Dermis microvascular lymphatic vessel endothelial cell (primary cell): ENCODE measurements at places on chromosomes 3 and 15. TPM values are rescaled to one million over a fixed set of nuclear protein-coding genes. Genes with fewer than 3 reads are reported as not detected.

DNA sequence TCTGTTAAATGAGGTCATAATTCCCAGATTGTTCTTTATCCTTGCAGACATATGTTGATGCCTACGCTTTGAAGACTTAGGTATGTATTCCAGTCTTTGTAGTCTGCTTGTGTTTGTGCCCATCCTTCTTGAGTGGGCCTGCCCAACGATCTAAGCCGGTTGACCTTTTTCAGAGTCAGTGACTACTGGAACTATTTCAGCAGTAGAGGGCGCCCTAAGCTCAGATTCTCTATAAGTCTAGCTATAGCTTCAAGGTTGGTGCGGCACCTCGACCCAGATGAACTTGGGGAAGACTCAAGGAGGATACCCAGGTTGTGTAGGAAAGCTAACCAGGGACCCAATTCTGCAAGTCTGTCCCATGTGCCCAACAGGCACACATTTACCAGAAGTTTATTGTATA is 228.8 kb upstream of the PPP2R3A start:
- no peak for DNase-seq

DNA sequence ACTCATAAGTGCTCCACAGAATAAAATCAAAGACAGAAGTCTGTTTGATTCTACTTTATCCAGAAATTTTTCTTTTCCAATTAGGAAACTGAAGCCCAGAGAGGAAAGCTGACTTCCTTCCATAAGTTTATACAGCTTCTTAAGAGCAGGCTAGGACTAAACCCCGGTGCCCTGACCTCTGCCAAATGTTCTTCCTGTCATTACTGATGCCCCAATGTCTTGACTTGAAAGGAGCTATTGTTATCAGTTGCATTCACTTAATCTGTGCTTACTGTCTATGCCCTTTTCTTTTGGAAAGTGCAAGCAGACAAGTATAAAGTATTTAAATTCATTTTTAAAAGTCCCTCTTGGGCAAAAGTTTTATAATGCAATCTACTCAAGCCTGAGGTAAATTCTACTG is 18.1 kb downstream of the CD200 start:
- DNase-seq, result peak; percentile 75

DNA sequence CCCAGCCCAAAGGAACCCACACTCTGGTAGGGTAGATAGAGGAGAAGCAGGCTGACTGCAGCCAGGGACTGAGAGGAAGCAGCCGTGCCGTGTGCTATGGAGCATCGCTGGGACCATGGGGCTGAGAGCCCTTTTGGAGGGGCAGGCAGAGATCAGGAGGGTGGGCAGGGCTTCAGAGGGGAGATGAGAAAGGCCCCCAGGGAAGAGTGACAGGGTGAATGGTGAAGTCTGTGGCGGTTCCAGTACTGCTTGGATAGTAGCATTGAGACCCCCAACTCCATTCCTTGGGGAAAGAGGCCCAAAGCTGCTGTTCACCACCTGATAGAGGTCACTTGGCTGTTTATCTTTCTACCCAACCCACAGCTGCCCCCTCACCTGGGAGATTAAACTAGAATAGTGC is 80.0 kb upstream of the MRPS22 start:
- no peak for DNase-seq

DNA sequence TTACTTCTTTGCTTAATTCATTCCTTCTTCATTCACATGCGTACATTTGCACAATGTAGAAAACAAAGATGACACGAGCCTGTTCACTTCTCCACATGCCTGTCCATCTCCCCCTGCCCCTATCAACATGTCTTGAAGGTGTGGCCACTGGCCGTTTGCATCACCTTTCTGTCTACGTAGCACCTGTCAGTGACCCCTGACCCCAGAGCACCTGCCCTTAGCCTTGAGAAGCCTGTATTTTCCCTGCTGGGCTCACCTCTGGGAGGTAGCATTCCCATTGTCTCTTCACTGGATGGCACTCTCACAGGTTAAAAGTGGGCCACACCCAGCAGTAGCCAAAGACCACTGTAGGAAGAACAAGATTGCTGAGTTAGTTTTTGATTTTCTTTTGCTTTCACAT is 234.1 kb downstream of the THSD4 start:
- no peak for DNase-seq

DNA sequence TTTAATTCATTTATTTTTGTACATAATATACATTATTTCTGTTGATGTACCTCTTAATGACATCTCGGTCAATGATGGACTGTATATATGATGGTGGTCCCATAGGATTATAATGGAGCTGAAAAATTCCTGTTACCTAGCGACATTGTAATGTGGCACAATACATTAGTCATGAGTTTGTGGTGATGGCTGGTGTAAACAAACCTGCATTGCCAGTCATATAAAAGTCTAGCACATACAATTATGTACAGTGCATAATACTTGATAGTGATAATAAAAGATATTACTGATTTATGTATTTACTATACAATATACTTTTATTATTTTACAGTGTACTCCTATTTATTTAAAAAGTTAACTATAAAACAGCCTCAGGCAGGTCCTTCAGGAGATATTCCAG is 15.1 kb downstream of the TTC14 start:
- peak; percentile 5 for DNase-seq

GRCh38 chr15:50904211-50904610 is 4.3 kb upstream of the AP4E1 start:
- DNase-seq, result no peak

The MEGF11 gene
- not detected in 2 replicates for total RNA-seq

DNA sequence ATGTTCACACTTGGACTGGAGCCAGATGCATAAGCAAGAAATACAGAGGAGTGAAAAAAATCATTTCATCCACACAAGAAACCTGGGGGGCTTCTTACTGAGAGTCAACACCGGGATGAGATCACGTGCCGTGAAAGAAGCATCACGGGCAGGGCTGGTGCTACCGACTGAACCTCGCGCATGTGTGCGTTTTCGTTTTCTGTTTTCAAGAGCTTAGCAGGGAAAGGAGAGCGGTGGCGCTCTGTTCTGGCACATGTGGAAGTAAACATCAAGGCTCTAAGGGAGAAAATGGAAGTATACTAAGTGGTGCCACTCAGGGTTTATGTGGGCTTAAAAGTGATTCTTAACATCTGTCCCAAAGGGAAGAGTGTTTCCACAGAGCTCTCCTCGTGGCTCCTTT is 55.9 kb downstream of the VGLL4 start:
- no peak for DNase-seq

DNA sequence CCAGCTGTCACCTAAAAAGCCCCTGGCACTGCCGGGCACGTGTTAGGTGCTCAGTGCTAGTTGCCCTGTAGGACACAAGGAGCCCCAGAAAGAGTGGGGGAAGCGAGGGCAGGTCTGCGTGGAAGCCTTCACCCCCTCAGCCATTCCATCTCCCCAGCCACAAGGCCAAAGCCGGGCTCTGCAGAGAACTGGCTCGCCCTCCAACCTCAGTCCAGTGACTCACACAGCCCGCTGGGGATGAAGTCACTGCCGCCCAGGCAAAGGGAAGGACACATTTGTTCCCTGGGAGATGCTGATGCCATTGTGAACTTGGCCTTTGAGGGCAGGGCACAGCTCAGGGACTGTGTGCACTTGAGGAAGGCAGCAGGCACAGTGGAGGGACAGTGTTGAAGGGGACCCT is 48.1 kb downstream of the IQSEC1 start:
- peak; percentile 41 for DNase-seq

DNA sequence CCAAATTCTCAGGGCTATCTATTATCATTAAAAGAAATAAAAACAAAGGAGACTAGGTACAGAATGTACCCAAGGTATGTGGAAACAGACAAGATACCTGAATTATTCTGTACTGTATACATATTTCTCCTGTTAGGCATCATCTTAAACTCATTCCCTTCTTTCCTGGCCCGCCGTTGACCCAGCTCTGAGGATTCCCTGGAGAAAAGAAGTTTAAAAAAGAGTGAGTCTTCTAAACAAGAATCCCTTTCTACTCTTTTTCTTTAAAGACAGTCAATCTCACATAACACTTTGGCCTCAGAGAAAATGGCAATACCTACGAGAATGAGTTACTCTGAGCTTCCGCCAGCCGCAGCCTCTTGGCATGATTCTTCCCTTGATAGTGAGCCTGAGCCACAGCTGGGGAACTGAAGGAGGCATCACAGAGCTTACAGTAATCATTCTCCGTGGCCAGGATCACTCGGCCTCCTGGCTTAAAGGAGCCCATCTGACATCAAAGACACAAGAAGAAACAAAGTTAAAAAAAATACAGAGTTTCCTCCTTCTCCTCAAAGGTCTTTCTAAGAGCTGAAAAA is 44.2 kb downstream of the ZMAT3 start:
- no peak for DNase-seq

- DNase-seq, result no peak
Measured at GRCh38 chr3:196631682-196632045, 7.8 kb upstream of the NRROS start.

- DNase-seq, result peak; percentile 7
Measured at GRCh38 chr3:143134471-143134870, 14.9 kb downstream of the CHST2 start.

DNA sequence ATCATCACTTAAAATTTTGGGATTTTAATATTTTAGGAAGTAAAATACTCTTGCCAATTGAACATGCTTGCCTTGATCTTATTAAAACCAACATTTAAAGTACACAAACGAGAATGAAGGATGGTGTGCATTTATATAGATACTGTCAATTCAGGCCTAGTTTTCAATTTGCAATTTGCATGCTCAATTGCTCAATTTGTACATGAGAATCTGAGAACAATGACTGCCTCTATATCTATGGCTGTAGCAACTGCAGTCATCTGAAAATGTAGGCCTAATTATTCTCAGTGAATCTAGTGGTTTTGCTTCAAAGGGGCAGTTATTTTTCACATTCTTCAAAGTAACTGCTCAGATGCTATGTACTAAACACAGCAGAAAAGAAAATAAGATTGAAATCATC is 18.8 kb downstream of the ZBBX start:
- DNase-seq, result no peak

GRCh38 chr3:25107918-25108617 is 320.0 kb upstream of the RARB start:
- no peak for DNase-seq

The NME9 gene
- total RNA-seq, result 0.13 TPM in 1 of 2 replicates, not detected in the other

DNA sequence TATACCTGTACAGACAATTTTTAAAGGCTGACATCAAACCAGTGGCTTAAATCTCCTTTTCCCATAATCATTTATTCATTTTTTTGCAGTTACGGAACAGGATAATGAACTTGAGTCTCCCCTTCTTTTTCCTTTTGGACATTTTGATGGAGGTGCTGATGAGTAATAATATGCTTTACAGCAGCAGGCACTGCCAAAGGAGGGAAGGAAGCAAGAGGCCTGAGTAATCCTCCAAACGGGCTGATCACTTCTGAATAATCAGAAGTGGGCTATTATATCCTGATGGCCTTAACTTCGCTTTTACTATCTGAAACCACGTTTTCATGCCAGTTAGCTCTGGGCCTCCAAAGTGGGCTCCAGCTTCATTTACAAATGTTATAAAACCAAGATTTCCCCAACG is 527.2 kb downstream of the FOXP1 start:
- DNase-seq, result no peak

GRCh38 chr15:46901001-46901400 is 816.3 kb upstream of the SEMA6D start:
- DNase-seq, result no peak

GRCh38 chr3:193673845-193674244 is 80.8 kb downstream of the OPA1 start:
- DNase-seq, result no peak

- DNase-seq, result no peak
Measured at GRCh38 chr3:170204509-170204908, 17.7 kb upstream of the PRKCI start.

The SCN11A gene
- under 0.01 and 0.13 TPM in 2 replicates for total RNA-seq

The UNC13C gene
- not detected in 2 replicates for total RNA-seq

GRCh38 chr3:172236771-172237742 is 197.7 kb downstream of the FNDC3B start:
- no peak for DNase-seq

DNA sequence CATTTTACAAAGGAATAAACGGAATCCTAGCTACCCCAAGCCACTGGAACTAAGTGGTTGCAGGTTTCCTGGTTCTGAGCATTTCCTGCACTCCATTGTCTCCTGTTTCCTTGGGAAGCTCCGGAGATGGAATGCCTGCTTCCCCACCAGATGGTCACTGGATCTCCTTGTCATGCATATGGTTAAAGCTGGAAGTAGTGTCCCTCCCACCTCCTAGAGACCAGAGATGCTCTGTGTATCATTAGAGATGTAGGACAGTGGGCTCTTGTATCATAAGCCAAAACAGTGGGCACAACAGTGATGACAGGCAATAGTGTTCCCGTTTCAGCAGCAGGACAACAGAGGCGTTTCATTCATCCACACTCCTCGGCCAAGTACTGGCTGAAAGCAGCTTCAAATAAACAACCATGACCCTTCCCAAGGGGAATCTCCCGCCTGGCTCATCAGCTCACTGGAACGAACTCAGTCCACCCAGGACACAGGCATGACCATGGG is 136.2 kb upstream of the EIF1B start:
- peak; percentile 41 for DNase-seq

DNA sequence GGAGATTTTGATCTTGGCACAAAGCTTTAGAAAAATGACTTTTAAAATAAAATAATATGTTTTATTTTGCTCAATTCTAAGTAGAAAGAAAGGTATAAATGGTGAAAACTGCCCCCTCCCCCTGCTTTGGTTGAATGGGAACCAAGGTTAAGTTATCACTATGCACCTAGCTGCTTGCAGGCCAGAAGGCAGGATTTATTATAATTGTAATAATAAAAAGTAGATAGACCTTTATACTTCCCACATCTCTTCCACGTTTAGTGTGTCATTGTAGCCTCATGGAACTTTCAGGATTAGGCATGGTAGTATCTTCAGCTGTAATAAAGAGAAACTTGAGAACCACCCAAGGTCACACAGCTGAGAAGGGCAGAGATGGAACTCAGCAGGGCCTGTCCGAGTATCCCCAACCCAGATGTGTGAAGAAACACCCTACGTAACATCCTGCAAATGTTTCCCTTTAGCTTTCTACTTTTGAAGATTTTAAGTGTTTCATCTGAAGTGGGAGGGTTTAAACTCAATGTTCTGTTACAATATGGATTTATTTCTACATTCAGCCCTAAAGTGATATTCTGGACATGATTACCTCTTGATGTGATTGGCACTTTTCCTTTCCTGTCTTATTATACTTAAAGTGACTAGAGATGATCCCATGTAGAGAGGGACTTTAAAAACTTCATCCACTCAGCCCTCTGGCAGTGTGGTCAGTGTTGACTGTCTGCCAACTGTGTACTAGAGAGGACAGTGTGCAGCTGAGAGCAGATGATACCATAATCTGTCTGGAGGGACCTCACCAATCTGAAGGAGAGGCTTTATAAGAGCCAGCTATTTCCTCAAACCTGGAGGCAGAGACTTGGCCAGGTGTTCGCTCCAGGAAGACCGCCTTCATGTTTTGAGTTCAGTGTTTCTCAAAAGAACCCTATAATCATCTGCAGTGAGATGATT is 282.5 kb upstream of the TRIM42 start:
- DNase-seq, result no peak

The ADAMTS17 gene
- total RNA-seq, result under 0.01 and 0.13 TPM in 2 replicates

The COX17 gene
- 20.7 and 25.4 TPM in 2 replicates for total RNA-seq
